NCI-H1930 (cell line): ENCODE measurements at places on chromosomes 3 and 15.

GRCh38 chr3:59698091-59698490 lies 648.3 kb upstream of the CFAP20DC start:
- no peak for DNase-seq

- DNase-seq = no peak
These were observed 319.3 kb downstream of the CTNNB1 start for GRCh38 chr3:41518626-41519025.

GRCh38 chr15:71293723-71294122 lies 178.5 kb downstream of the THSD4 start:
- DNase-seq = no peak

GRCh38 chr3:176328666-176329065 lies 868.6 kb downstream of the TBL1XR1 start:
- DNase-seq = no peak

DNA sequence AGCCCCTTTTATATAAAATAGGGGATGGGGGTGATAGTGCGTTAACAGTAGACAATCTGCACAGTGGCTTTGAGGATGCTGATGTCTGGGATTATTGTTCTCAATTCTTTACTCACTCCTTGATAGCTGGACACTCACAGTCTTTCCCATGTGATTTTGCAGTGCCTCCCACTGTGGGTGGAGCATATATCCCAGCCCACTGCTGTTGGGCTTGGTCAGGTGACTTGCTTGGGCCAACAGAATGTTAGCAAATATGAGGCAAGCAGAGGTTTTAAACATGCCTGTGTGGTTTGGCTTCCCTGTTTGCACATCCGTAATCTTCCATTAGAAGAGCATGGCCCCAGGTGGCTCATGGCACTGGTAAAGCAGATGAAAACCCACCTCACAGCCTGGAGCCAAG lies 46.5 kb downstream of the CPA3 start:
- DNase-seq = no peak

GRCh38 chr3:125055331-125055912 lies 375 bp downstream of the HEG1 start:
- no peak for DNase-seq

- no peak for DNase-seq
These were observed 602.2 kb upstream of the ALCAM start for GRCh38 chr3:104764496-104764895.

DNA sequence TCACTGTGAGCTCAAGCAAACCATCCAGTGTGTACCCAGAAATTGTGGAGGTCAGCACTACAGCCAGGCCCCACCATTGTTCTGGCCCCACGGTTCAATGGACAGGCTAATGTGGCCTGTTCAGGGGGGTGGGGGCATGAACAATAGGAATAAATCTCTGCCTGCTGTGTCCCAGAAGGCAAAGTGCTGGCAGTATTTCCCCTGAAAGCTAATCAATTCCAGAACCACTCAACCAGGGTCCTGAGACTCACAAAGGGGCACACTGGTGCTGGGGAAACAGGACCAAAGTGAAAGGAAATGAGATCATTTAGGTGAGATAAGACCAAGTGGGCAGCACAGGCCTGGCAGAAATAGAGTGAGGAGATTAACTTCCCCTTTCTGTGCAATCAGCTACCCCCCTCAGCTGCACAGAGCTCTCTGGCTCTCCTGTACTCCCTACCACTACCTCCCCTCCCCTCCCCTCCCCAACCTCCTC lies 11.5 kb downstream of the CRYGS start:
- DNase-seq = no peak

- no peak for DNase-seq
These were observed 80.1 kb downstream of the RSL24D1 start for GRCh38 chr15:55116636-55117035.

- DNase-seq = no peak
These were observed 5.2 kb downstream of the MEIS2 start for GRCh38 chr15:37094915-37095711.

- no peak for DNase-seq
These were observed 180.0 kb downstream of the LSAMP start for GRCh38 chr3:116265320-116265695.

GRCh38 chr3:106068795-106069194 lies 200.0 kb upstream of the CBLB start:
- no peak for DNase-seq

GRCh38 chr15:45099549-45100165 lies 14.3 kb downstream of the DUOX2 start:
- no peak for DNase-seq

GRCh38 chr15:69344238-69344637 lies 45.5 kb downstream of the PAQR5 start:
- no peak for DNase-seq

DNA sequence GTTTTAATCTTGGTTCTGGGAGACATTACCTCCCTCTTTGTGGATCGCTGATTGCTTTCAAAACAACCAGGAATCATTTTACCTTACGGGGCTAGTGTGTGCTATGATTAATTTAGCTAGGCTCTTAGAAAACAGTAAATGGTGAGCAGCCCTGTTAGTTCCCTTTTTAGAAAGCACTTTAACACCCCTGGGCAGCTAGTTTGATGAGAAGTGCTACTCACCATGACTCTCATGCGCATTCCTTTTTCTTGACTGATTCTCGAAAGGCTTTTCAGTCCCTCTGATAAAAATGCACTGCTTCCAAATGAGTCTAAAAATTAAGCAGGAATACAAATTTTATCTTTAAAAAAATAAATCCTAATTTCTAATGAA lies 75.3 kb upstream of the LEKR1 start:
- no peak for DNase-seq

GRCh38 chr3:126424039-126424717 lies 29.5 kb downstream of the CFAP100 start:
- no peak for DNase-seq

- no peak for DNase-seq
These were observed 14.1 kb upstream of the TMEM40 start for GRCh38 chr3:12773030-12773709.
